GM23248 (cell line): ENCODE measurements at places on chromosomes 3 and 15.

- peak; percentile 15 for DNase-seq
Measured at GRCh38 chr3:20066850-20067617, 26.8 kb downstream of the KAT2B start.

- DNase-seq, result no peak
Measured at GRCh38 chr3:7610634-7611033, 749.7 kb downstream of the GRM7 start.

DNA sequence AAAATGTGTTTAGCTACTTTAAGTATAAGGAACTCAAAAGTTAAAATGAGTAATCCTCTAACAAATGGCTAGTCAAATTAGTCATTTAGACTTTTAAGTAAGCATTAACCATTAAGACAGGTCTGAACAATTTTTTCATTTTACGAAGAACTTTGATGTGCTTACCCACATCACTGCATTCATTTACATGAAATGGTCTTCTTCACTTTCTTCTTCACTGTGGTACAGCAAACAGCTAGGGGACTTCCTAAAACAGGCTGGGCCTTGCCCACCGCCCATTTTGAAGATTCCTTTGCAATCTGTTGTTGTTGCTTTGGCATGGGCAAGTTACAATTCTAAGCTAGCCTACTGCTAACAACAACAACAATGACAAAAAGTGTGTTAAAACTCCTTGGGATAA is 67.4 kb downstream of the CBLB start:
- DNase-seq, result peak; percentile 42

- DNase-seq, result peak; percentile 84
Measured at GRCh38 chr3:141556034-141556433, 69.2 kb downstream of the RASA2 start.

DNA sequence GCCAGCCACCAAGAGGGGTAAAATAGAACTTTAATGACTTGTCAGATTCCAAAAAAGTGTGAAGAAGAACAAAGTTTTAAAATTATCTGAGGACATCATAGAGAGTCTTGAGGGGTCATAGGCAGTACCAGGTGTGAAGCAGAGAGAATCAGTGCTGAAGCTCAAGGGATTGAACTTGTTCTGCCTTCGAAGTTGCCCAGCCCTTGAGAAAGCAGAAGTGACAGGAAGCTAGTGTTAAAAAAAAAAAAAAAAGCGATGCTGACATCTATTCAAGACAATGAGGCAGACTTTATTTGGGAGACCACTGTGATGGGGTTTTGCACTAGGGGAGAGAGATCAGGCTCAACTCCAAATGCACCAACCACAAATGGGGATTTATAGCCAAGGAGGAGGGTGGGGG is 21.8 kb downstream of the FBXO22 start:
- no peak for DNase-seq

- no peak for DNase-seq
Measured at GRCh38 chr15:48182749-48183148, 4.7 kb upstream of the MYEF2 start.

- DNase-seq, result no peak
Measured at GRCh38 chr3:189621948-189622603, 9.1 kb upstream of the TP63 start.

- no peak for DNase-seq
Measured at GRCh38 chr3:2261747-2262146, 163.1 kb downstream of the CNTN4 start.

GRCh38 chr3:40116478-40117177 is 192.9 kb upstream of the EIF1B start:
- peak; percentile 88 for DNase-seq

DNA sequence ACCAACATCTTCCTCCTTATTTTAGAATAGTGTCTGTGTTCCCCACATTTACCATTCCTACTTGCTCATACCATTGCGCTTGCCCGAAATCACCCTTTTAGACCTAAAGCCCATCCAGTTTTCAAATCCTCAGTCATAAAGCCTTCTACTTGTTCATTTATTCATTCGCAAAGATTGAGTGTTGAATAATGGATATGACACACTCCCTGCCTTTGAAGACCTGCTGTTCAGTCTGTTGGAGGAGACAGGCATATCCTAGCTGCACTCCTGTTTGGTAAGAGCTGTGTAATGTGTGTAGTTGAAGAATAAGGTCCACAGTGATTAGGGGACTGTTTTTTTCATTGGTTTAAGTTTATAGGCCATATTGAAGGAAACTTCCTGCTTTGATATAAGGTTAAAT is 1.7 kb downstream of the CNOT10 start:
- peak; percentile 10 for DNase-seq

DNA sequence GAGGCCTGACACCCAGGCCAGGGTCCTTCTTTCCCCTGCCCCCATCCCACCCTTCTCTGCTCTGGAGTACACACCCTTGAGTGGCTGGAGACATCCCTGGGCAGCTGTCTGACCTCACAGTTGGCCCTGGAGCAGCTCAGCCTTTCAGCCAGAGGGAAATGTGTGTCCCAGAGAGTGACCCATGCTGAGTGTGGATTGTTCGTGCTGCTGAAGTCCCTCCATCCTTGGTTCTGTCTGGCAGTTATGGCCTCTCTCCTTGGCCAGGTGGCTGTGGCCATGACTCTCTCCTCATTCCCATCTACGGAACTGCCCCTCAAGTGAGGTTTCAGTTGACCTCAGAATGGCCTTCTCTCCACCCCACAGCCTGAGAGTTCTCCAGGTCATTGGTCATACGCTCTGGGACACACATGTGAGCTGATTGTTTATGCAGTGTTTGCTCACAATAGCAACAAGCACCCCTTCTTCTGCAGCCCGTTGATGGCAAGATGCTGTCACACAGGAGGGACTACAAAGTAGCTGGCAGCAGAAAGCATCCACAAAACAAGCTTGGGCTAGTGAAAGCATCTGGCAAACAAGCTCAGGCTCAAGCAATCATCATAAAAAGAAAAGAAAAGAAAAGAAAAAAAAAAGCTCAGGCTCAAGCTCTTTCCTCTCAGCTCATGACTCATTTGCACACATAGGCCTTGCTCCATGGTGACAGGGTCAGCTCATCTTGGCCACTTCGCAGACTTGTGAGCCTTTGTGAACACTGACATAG is 55.3 kb upstream of the ITGA11 start:
- peak; percentile 90 for DNase-seq

- DNase-seq, result peak; percentile 79
Measured at GRCh38 chr3:151008699-151009098, 36.2 kb upstream of the CLRN1 start.

GRCh38 chr3:67564008-67564407 is 90.4 kb downstream of the SUCLG2 start:
- DNase-seq, result no peak

- DNase-seq, result no peak
Measured at GRCh38 chr3:181839916-181840297, 128.2 kb downstream of the SOX2 start.

DNA sequence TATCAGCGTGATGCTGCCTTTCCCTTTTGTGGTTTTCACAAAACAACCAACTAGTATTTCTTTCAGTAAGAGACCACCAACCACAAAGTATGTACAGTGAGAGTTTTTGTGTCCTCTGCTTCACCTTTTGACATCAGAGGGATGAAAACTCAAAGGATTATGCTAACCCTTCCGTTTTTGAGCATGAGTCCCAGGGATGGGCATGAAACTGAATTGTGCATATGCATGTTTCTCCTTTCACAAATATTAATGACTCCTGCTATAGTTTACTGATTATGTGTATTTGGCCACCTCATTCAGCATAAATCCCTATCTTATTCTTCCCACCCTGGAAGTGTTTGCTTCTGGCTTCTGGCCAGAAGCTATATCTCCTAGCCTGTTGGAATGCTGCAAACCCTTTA is 59.2 kb downstream of the RSRC1 start:
- DNase-seq, result no peak

GRCh38 chr15:65248511-65249255 is 37.4 kb upstream of the CILP start:
- no peak for DNase-seq

GRCh38 chr15:87263871-87264270 is 992.7 kb downstream of the NTRK3 start:
- DNase-seq, result no peak

DNA sequence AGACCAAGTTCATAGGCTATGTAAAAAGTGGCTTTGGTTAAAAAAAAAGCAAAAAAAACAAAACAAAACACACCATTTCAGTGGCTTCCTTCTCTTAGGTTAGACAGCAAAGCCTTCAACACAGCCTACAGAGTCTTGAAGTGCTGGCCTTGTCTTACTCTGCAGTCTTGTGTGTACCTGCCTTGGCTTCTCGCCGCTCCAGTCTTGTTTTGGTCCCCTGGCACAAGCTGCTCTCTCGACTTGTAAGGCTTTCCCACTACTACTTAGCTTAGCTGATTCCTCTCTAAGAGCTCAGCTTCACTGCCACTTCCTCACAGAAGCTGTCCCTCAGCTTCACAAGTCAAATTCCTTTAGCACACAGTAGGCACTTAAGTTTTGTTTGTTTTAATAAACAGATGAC is 63.0 kb downstream of the ST3GAL6 start:
- DNase-seq, result no peak

DNA sequence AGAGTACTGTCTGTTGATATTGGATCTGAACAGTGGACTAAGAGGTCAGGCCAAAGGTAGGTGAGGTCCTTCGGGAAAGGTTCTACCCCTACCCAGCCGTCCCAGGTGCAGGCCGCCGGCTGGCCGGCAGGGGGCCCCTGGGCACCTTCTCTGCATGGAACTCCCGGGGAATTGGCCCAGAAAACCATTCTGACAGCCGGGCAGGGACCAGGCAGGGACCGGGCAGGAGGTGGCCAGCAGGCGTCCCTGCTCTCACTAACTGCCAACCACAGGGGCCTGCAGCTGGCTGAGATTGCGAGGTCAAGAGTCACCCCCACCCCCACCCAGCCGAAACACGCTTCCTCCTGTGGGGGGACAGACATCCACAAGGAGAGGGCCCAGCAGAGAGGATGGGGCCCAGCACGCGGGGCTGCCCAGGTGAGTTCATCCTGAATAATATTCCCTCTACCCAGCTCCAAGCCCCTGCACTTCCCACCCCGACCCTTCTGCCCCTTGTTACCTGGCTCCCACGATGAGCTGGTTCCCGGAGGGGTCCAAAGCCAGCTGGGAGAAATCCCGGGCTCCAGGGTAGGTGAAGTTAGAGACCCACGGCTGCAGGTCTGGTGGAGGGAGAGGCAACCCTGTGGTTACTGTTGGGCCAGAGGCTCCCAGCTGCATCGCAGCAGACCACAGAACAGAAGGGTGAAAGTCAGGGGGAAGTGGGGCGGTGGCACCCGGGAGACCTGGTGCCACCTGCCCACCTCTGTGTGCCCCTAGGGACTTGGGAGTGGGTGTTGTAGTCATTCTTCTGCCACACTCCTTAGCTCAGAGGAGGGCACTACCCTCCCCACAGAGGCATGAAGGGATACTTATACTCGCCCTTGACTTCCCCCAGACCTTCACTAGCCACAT is 84.4 kb downstream of the SEMA5B start:
- DNase-seq, result peak; percentile 66

GRCh38 chr3:25527801-25528200 is 99.7 kb downstream of the RARB start:
- DNase-seq, result peak; percentile 30
